Calu3 (cell line): ENCODE measurements at places on chromosomes 2 and 18. TPM values are rescaled to one million over a fixed set of nuclear protein-coding genes. Genes with fewer than 3 reads are reported as not detected.

ITGA6 gene
- 242 and 270 TPM in 2 replicates for total RNA-seq

SPATA3 gene
- not detected in 2 replicates for total RNA-seq

NEU2 gene
- not detected in 2 replicates for total RNA-seq

DNA sequence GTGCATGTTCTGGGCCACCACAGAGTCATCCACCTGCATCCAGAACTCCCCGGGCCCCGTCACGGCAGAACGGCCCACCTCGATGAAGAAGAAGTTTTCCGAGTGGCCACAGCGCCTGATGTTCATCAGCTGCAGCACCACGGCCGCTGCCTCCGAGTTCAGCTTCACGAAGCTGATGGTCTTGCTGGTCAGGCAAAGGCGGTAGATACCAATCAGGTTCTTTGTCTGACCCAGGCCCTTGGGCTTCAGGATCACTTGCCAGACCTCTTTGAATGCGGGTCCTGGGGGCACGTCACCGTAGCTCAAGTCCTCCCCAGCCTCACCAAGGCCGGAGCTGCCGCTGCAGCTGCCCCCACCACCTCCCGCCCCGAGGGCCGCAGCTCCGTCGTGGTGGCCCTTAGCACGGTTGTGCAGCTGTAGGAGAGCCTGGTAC is 1.6 kb downstream of the IRS1 start:
- peaks cover 65% of the 10 kb centered on the region for H3K4me1 ChIP-seq
- no peaks in the 10 kb centered on the region for H3K27me3 ChIP-seq
- peaks cover 78% of the 10 kb centered on the region for H3K36me3 ChIP-seq
- H3K27ac ChIP-seq, result peak overlapping the region; percentile 45
- peak overlapping the region; percentile 87 for H3K4me3 ChIP-seq

DNA sequence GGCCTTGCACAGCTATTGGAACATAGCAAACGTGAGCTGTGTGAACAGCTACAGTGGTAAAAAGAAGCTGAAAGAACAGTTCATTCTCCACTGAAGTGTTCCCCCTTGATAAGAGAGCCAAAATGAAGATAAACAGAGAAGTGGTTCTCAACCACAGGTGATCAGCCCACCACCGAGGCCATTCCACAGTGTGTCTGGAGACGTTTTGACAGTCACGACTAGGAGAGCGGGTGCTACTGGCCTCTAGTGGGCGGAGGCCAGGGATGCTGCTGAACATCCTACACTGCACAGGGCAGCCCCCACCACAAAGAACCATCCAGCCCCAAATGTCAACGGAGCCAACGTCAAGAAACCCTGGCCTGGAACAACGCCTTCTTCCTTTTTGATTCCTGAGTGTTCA is 38.4 kb downstream of the ADCY3 start:
- H3K27ac ChIP-seq, result no peak overlapping the region
- H3K36me3 ChIP-seq, result peaks cover 5% of the 10 kb centered on the region
- no peak for DNase-seq
- H3K4me1 ChIP-seq, result no peaks in the 10 kb centered on the region
- no peak overlapping the region for H3K4me3 ChIP-seq

DNA sequence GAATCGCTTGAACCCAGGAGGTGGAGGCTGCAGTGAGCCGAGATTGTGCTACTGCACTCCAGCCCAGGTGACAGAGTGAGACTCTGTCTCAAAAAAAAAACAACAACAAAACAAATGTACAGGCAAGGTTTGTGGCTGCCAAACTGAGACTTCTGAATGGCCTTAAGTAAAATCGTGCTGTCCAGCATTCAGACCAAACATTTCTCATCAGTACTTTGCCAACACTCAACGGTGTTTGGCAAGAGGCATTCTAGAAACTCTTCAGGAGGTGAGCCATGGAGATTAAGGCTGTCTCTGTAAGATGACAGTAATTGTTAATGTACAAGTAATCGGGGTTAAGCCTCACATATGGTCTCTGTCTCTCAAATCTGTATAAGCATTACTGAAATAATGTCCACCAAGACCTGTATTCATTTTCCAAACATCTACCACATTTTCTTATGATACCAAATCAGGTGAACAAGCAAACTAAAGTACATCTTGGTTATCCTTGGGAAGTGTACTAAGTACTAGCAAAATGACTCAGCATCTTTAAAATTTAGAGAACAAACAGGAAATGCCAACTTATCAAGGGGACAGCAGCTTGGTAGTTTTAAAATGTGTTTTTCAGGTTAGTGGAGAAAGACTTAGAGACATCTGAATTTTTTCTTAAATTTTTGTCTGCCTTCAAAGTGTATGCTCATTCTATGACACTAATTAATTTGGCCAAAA is 29.3 kb downstream of the SERPINE2 start:
- H3K36me3 ChIP-seq, result peaks cover 6% of the 10 kb centered on the region
- peaks cover 37% of the 10 kb centered on the region for H3K4me1 ChIP-seq
- peak overlapping the region; percentile 67 for H3K4me3 ChIP-seq
- DNase-seq, result no peak
- peak overlapping the region; percentile 62 for H3K27ac ChIP-seq
- H3K27me3 ChIP-seq, result no peaks in the 10 kb centered on the region

DNA sequence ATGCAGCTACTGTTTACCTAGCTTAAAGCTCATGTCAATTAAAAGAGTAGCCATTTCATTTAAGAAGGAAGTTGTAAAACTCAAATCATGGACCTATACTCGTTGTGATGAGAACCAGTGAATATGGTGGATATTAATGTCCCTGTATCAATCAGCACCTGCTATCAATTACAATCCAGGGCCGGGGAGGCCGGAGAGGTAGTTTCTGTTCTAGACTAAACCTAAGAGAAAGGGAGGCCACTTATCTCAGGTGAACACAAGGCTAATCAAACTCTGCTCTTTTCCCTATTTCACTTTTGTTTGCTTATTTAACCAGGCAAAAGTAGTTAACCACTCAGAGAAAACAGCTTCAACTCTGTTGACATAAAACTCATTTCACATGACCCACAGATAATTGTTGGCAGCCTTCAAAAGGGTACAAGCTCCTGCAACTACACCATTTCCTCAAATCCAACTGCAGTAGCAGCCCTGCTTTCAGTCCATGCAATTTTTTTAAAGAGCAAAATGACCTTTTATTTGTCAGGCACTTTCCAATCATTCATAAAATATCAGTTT is 27.8 kb upstream of the SLC9A2 start:
- H3K36me3 ChIP-seq, result no peaks in the 10 kb centered on the region
- no peak overlapping the region for H3K4me3 ChIP-seq
- DNase-seq, result no peak
- no peak overlapping the region for H3K27ac ChIP-seq

DNA sequence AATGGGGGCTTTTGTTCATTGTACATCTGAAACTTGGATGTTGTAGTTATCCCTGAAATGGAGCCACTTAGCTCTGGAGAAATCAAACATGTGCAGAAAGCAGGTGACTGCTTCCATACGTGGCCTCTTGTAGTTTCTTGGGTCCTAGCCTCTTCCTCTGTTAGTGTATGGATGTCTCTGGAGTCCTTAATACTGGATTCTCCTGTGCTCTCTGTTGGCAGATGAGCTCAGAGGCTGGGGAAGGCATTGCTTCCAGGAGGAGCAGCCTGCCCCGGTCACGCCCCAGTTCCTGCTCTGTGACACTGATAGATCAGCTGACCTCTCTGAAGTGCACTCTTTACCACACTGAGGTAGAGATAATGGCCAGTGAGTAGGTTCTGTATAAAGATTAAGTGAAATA is 176.2 kb downstream of the LDLRAD4 start:
- H3K4me3 ChIP-seq, result no peak overlapping the region
- peaks cover 33% of the 10 kb centered on the region for H3K27me3 ChIP-seq
- no peak for DNase-seq
- H3K4me1 ChIP-seq, result no peaks in the 10 kb centered on the region
- H3K27ac ChIP-seq, result no peak overlapping the region
